Stimulated activated CD8-positive, alpha-beta memory T cell treated with anti-CD3 and anti-CD28 coated beads, Interleukin-2, amount 100 ng/mL, for 48 hours (primary cell): ENCODE measurements at places on chromosomes 2 and 18.

- no peak for DNase-seq
These were observed 11.3 kb downstream of the CYTIP start for GRCh38 chr2:157432475-157433106.

DNA sequence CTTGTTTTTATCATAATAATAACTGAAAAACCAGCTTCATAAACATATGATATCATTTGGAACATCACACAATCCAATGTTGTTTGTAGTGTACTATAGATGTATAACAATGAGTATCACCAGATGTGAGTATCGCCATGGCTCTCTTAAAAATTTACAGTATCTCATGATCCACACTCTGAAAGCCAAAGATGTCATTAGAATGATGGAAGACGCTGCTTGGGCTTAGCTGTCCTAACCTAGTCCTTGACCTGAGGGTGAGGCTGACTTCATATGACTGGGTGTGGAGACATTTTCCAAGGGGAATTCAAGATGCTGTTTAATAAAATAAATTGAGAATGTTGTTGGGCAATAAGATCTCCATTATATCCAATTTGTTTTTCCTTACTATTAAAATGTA is 242.6 kb downstream of the RIT2 start:
- DNase-seq = no peak

DNA sequence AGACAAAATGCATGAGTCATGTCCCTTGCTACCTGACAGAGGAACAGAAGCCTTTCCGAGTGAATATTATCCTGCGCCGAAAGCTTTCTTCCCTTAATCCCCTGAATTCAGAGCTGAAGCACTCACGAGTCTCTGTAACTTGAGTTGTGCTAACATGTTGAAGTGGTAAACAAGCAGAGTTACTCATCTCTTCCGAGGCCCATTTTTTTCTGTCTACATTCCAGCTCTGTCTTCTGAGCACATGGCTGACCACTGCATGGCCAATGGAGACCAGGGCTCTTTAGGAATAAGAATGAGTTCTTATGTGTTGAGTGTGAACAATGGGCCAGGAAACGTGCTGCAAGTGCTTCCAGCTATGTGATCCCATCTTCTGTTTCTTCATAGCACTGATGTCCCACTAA is 73.1 kb upstream of the PID1 start:
- no peak for DNase-seq

DNA sequence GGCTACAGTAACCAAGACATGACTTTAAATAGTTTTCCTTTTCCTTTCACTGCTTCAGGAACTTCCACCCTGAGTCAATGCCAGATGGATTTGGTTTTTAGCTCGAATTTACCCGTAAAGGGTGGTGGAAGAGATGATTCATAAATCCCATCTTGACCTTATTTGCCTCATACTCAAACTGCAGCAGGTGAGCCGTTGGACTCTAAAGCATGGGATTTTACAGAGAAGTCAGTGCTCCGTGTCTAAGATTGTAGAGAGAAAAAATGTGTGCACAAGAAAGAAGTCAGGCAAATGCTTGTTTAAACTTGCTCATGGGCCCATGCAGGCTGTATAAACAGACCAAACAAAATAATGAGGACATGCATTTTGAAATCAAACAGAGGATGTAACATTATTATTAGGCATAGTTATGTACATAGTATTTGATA is 369.7 kb upstream of the TRIB2 start:
- DNase-seq = no peak

- no peak for DNase-seq
These were observed 324.4 kb downstream of the GBX2 start for GRCh38 chr2:235843591-235844395.

GRCh38 chr2:174436351-174436750 is 40.8 kb downstream of the SCRN3 start:
- DNase-seq = no peak

DNA sequence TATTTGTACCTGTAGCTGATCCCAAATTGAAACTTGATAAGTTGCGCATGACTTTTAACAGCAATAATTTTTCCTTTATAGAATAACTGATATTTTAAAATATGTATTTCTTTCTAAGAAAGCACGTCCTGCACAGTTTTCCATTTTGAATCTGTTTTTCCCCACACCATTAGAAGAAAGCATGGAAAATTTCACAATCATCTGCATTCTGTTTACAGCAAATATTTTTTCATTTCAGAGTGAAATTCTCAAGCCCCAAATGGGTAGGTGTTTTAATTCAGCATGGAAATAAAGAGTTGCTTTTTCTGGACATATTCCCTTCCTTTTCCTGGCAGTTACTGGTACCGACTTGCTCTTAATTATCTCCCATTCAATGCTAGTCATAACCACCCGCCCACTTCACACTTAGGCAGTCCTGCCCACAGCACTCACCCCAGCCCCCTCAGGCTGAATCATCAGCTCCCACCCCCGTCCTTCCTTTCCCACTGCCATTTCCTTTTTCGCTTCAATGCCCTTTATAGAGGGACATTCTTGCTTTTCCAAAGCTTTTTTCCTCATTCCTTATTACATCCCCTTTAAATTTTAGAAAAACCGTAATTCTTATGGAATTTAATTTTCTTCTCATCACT is 89.2 kb upstream of the GLS start:
- DNase-seq = peak; percentile 42

- DNase-seq = no peak
These were observed 19.7 kb downstream of the NGEF start for GRCh38 chr2:232993231-232993821.

GRCh38 chr2:42493468-42494354 is at the start of gene KCNG3:
TSS of gene KCNG3 (minus strand) at chr2:42493982. CDS start at chr2:42493501, 481 bp downstream.
- DNase-seq = peak; percentile 48

- no peak for DNase-seq
These were observed 139.8 kb downstream of the GLI2 start for GRCh38 chr2:120875431-120875830.

DNA sequence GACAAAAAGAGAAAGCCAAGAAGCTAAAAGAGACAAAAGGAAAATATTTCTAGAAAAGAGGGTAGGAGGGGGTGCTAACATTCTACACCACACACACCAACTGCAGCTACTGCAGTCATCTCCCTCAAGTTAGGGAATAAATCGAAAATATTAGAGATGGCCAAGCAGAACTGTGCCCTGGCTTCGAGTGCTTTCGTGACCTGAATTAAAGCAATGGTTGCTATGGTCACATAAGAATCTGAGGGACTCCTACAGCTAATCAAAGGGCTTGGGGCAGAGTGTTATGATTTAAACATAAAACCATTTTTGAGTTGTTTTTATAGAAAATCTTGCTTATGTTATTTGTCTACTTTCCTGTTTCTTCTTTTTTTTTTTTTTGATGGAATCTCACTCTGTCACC is 159.6 kb upstream of the HNRNPA3 start:
- DNase-seq = no peak

- no peak for DNase-seq
These were observed 8.9 kb downstream of the COL6A3 start for GRCh38 chr2:237405006-237405559.

GRCh38 chr2:201968050-201968449 is 65.6 kb upstream of the FZD7 start:
- no peak for DNase-seq

GRCh38 chr2:140627136-140627535 is 1503.7 kb downstream of the LRP1B start:
- no peak for DNase-seq

DNA sequence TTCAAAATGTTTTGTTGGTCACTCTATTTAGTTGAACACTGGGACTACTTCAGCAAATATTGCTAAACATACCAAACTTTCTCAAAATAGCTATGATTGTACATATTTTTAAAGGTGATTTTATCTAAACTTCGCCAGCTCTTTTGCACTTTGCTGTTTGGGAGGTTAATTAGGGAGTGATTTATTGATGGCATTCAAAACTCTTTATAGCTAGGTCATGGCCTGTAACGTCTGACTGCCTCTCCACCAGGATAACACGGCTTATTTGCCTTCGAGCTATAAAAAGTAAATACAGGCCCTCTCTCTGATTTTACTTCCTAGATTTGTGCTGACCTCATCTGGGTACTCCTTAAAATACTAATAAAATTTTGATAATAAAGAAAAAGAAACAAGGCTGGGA is 931.9 kb downstream of the DCDC2C start:
- no peak for DNase-seq

- no peak for DNase-seq
These were observed 14.2 kb downstream of the SLC66A2 start for GRCh38 chr18:79937103-79937860.

DNA sequence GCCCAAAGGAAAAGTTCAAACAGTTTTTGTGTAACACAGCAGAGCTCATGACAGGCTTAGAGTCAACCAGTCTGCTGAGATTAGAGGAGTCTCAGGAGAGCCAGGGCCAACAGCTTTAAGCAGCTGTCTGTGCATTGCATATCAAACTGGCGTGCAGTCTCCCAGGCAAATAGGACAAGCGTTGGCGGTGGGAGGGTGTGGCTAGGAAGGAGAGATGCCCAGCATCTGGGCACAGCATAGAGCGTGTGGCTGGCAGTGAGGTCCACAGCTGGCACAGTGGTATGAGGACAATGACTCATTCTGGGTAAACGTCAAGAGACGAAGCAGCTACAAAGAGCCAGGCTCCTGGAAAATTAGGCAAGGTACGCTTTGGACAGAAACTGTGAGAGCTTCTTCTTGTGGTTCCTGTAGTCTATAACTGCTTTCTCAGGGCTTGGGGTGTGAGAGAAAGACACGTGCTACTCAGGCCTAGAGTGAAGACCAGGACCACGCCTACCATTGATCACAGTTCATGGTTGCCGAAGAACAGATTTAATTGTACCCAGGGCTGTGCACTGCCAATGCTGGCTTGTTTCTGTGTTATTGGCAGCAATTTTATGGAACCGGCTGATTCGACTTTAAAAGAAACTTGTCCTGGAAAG is 14.8 kb downstream of the ZAP70 start:
- no peak for DNase-seq

DNA sequence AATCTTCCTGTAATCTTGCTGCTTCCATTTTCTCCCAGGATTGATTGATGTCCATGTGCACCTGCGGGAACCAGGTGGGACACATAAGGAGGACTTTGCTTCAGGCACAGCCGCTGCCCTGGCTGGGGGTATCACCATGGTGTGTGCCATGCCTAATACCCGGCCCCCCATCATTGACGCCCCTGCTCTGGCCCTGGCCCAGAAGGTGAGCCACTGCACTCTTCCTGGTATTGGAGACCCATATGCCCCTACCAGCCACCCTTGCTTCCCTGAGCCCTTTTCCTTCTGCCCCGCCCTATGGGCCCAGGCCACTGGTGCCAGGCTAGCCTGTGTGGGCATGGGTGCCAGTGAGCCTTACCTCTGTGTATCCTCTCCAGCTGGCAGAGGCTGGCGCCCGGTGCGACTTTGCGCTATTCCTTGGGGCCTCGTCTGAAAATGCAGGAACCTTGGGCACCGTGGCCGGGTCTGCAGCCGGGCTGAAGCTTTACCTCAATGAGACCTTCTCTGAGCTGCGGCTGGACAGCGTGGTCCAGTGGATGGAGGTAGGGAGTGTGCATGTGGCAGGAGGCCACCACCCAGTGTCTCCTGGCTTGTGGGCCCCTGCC is 20.3 kb downstream of the CAD start:
- DNase-seq = no peak

- no peak for DNase-seq
These were observed 2.9 kb downstream of the CLHC1 start for GRCh38 chr2:55229221-55229620.

- DNase-seq = no peak
These were observed 617.3 kb upstream of the ID2 start for GRCh38 chr2:8064603-8065002.

DNA sequence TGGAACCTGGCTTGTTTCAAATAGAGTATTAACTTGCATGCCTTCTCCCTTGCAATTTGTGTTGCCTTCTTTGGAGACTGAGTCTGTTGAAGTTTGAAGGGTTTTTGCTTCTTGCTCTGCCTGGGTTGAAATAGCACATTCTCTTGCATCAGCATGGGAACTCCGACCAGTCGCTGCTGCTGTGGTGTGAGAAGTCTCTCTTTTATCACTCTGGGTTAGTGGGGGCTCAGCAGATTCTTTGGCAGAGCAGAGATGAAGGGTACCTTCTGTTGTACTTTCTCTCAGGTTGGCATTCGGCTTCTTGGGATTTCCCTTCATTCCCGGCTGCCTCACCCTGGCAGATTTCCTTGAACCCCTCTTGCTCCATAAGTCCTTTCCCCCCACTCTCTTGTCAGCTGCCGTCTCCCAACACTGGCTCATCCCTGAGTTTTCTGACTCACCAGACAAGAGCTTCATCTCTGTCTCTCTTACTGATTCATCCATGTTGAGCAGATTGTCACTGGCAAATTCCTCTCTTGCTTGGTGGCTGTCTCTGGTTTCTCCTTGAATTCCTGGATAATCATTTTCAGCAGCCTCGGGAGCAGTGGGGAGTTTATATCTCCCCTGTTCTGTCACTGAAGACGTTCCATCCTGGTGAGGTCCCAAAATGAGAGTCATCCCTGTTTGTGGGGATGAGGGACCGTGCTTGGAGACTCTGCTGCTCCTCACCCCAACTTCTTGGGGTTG is 49.9 kb downstream of the ALPK2 start:
- no peak for DNase-seq

- DNase-seq = no peak
These were observed 1302.1 kb upstream of the CELF4 start for GRCh38 chr18:38867680-38868079.

DNA sequence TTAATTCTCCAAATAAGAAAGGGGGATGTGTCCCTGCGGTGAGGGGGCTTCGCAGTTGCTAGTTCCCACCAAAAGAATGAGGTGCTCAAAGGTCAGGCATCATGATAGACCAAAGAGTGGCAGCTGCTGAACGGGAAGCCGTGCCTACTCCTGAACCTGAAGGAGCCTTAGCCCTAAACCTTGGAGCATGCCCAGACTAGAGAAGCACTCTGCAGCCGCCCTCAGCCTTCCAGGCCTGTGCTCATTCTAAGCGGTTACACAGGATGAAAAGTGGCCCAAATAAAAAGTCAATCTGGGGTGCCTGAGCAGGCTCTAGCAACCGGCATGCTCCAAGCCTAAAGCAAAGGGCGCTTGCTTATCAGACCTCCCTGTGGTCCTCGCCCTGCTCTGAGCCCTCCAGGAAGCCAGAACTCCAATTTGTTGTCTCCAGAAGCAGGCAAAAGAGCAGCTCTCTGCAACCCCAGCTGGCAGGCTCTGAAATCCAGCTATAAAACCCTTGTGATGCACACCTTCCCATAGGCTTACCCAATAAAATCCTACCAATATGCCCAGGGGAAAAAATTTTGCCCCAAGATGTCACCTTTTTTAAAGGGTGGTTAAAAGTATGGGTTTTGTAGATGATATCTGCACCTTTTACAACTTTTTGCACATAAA is 17.5 kb downstream of the UXS1 start:
- DNase-seq = no peak
